ENCODE measurements at places on chromosomes 1 and 21. TPM values are rescaled to one million over a fixed set of nuclear protein-coding genes. Genes with fewer than 3 reads are reported as not detected.

PTCH2 gene
- under 0.01 TPM for total RNA-seq

OR14A2 gene
- not detected for total RNA-seq

FCRL1 gene
- total RNA-seq, result not detected

DYNLT5 gene
- total RNA-seq, result 0.77 TPM

TMPRSS15 gene
- not detected for total RNA-seq

FCN3 gene
- not detected for total RNA-seq

C4BPB gene
- not detected for total RNA-seq

USH2A gene
- not detected for total RNA-seq

SYT2 gene
- not detected for total RNA-seq

GRIK3 gene
- not detected for total RNA-seq

CASQ2 gene
- not detected for total RNA-seq

NHLH1 gene
- under 0.01 TPM for total RNA-seq

SPRR2D gene
- total RNA-seq, result not detected

B3GALT2 gene
- 3.7 TPM for total RNA-seq

Measured in dermis microvascular lymphatic vessel endothelial cell (primary cell).